Hematopoietic multipotent progenitor cell treated with erythropoietin and hydrocortisone succinate and interleukin-3 and kit ligand, for 17 days (in vitro differentiated cells): ENCODE measurements at places on chromosomes 4 and X.
A peak's percentile ranks its signal among the peaks of the same experiment; 100 is the strongest.

GRCh38 chr4:117835566-117835965 lies 198.7 kb upstream of the NDST3 start:
- no peak for DNase-seq

DNA sequence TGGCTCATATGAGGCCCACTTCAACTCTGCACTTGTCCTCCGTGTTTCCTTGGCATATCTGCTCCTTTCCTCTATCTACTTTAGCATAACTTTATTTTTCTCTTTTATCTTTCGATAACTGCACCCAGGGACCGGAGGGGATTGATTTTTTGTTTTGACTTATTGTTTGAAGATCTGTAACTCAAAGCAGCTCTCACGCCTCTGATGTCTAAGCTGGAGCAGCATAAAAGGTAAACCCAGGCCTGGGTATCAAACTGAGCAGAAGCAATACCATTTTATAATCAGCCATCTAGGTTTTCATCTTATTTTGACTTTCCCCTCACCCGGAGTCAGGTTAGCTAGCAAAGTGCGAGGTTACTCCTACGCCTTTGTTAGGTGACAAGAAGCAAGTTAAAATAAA lies 28.4 kb downstream of the LEF1 start:
- DNase-seq, result no peak

- no peak for DNase-seq
Measured at GRCh38 chrX:49237060-49237459, 1.8 kb downstream of the CCDC22 start.

DNA sequence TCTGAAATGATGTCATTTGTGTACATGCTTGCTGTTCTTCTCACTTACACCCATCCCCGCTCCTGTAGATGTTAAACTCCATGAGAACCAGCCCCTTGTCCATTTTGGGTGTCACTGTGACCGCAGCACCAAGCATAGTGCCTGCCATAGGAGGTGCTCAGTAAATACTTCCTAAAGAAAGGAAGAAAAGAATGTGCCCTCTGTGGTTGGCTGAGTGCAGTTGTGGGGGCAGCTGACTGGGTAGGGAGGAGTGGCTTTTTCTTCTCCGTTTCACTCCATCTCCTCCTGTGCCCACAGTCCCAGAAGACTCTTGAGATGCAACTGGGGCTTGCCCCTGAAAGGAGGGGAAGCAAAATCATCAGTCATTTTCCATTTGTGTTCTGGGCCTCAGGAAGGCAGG lies 25.5 kb downstream of the PHEX start:
- no peak for DNase-seq

DNA sequence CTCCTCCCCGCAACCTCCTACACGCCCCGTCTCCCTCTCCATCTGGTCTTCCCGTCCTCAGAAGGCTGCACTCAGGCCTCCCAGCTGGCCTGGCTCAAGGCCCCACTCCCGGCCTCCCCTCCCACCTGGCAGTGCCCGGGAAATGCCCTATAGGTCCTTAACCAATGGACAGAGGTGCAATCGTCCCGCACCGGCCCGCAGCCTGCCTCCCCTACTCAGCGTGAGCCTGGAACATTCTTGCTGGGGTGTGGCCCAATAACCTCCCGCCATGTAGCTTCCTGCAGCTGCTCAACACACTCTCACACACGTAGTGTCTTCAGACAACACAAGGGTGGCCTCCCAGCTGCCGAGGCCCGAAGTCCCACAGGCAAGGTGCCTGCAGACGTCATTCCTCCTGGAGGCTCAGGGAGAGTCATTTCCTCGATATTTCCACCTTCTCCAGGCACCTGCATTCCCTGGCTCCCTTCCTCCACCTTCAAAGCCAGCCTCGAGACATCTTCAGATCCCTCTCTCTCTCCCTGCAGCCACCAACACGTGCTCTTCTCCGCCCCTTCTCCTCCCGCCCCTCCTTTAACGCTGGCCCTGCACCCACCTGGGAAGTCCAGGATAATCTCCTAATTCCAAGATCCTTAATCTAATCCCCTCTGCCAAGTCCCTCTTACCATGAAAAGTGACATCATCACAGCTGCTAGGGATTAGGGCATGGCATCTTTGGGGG lies 56.2 kb downstream of the ADRA2C start:
- no peak for DNase-seq

DNA sequence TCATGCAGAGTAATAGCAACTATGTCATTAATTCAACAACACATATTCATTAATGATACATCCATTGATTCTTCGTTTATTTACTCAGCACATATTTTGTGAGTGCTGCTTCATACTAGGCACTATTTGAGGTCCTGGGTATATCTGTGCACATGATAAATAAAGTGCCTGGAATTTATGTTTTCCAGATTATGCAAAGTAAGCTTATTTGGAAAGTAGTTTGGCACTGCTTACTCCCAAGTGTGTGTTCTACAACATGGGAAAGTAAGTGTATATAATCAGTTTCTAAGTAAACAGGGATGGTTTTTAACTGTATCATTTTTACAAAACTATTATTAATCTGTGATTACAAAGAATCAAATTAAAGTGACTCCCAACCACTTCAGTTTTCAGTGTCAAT lies 16.8 kb upstream of the EPGN start:
- no peak for DNase-seq

- DNase-seq, result no peak
Measured at GRCh38 chrX:53347948-53348347, 66.6 kb upstream of the IQSEC2 start.

DNA sequence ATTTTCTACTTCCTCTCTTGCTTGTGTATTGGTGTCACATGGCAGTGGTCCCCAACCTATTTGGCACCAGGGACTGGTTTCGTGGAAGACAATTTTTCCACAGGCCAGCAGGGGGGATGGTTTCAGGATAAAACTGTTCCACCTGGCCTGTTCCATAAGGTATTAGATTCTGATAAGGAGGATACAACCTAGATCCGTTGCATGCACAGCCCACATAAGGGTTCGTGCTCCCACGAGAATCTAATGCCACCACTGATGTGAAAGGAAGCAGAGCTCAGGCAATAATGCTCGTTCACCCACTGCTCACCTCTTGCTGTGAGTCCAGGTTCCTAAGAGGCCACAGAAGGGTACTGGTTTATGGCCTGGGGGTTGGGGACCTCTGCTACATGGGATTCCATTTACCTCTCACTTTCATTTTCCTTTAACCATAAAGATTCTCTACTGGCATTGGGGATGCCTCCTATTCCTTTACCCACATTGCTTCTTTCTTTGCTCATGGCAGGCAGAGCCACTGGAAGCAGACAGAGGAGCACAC lies 38.1 kb downstream of the SEC31A start:
- DNase-seq, result no peak

DNA sequence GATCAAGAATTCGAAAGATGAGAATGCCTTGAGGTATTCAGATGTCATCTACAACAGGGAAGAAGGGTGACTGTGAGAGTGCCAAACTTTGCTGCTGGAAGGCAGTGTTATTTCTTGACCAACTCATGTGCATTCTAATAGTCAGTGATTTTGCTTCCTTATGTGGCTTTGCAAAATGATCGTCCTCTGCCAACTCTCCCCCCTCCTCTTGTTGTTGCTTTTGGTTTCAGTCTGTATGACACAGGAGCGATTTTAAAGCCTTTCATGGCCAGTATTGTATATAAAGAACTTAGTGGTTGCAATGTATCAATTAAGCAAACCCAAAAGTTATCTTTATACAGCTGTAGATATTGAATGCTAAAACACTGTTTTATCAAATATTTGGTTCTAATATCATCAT lies 379.1 kb downstream of the IL1RAPL1 start:
- DNase-seq, result no peak

- DNase-seq, result no peak
Measured at GRCh38 chrX:79231662-79232061, 87.2 kb downstream of the GPR174 start.

DNA sequence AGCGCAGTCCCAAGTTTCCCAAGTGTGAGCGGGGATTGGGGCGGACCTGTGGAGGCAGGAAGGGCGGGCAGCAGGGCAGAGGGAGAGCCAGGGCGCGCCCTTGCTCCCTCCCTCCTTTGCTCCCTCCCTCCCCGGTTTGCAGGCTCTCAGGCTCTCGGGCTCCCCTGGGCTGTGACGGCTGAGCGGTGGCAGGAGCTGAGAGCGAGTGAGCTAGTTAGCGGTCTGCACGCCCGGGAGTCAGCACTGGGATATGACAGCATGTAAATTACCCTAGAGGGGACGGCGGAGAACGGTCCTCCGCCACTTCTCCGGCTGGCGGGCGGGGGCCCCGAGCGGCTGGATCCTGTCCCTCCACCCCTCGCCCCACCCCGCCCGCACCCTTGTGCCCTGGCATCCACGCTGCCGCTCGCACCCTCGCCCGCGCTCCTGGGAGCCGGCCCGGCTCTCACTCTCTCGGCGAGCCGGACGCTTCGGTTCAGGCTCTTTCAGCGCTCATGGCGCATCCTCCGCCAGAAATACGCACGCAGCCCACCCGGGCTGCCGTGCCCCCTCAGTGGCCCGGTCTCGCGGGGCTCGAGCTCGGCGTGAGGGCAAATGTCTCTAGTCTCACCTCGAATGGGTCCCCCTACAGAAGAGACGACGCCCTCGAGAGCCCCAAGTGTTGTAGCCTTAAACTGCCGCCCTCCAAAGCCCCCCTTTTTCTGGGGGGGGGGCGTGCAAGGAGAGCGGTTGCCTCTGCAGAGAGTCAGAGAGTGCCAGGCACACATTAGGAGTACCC lies at the start of gene TSC22D3:
TSC22D3 (minus strand) TSS at position 54 of the 778 bp plus-strand sequence. CDS start 368 bp downstream, outside the sequence.
- peak; percentile 25 for DNase-seq

GRCh38 chr4:4974727-4975126 lies 44.5 kb downstream of the CYTL1 start:
- no peak for DNase-seq

DNA sequence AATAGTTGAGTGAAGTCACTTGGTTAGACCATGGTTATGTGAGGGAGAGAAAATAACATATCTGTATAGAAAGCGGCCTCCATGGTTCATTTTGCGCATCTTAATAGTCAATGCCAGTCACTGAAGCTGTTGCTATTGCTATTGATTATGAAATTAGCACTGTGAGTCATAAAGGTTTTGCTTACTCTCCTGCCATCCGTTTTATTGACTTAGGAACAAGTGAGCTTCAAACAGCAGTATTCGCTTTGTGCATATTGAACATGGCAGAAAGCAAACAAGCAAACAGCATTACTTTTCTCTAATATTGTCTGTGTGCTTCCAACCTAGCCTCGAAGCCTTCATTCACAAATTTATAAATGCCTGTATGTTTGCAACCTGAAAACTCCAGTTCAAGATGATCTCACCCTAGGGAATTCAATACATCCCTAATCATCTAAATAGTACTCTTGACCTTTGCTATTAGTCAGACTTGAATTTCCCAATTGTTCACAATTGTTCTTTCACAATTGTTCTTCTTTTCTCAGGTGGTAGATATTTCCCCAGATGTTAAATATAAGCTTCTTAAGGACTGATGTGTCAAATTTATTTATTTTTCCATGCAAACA lies 55.9 kb upstream of the GABRA2 start:
- DNase-seq, result no peak

DNA sequence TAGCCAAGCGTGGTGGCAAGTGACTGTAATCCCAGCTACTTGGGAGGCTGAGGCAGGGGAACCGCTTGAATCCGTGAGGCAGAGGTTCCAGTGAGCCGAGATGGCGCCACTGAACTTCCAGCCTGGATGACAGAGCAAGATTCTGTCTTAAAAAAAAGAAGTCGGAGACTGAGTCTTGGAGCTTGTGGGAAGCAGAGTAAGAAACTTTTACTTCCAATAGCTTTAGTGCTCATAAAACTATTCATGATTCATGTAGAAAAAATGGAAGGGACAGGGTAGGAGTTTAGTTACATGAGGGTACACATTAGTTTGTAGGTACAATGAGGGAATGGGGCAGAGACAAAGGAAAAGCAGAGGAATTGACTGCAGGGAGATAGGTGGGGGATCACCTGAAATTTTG lies 19.3 kb downstream of the RAP2C start:
- DNase-seq, result no peak

DNA sequence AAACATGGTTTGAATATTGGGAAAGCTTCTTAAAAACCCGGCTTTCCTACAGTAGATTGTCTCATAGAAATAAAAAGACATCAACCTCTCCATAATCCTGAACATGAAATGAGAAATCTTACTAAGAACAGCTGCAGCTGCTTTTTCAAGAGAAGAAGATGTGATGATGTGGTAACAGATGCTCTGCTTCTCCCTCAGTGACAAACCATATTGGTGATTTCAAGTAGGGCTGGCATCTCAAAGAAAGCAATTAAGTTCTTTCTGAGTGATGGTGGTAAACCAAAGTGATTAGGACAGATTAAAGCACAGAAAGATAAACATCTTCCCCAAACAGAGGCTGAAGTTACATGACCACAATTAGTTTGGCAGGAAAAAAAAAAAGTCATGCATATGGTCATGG lies 1477.7 kb downstream of the RAPGEF2 start:
- no peak for DNase-seq

GRCh38 chr4:76987685-76988084 lies 38.1 kb downstream of the SEPTIN11 start:
- DNase-seq, result no peak

- DNase-seq, result no peak
Measured at GRCh38 chr4:21801661-21802385, 146.7 kb downstream of the KCNIP4 start.

GRCh38 chr4:1488831-1489638 lies 82.8 kb upstream of the NKX1-1 start:
- DNase-seq, result no peak

DNA sequence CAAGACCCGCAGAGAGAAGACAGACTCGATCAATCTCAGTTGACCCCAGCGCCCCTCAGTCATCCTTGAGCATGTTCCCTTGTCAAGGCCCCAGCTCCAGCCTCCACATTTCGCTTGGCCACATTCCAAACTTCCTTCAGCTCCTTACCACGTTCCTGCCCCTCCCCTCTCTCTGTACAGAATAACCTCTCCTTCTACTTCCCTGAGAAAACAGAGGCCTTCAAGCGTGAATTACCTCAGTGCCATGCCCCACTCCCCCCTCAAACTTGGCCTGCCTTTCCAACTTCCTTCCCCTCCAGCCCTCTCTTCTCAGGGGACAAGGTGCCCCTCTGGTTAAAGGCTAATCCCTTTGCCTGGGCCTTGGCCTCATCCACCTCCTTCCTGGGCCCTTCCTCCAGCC lies 3.2 kb upstream of the RIPPLY1 start:
- no peak for DNase-seq

- DNase-seq, result no peak
Measured at GRCh38 chrX:155112171-155112570, 40.9 kb downstream of the BRCC3 start.

GRCh38 chr4:103375278-103375677 lies 177.1 kb upstream of the CENPE start:
- DNase-seq, result no peak

DNA sequence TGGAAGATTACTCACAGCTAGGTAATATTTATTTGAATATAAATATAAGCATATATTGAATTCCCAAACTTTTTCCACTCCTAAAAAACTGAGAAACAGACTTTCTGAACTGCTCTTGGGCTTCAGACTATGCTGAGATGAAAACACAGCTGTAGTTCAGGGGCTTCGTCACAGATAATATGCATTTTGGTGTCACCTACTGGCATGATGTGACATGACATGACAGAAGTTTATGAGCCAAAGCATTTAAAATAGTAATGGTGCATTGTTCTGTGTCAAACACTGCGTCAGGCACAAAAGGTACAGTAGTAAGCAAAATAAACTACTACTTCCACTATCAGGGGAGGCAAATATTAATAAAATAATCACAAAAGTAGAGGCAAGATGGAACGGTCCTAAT lies 171.3 kb downstream of the BTC start:
- no peak for DNase-seq
